ENCODE measurements at places on chromosomes 11 and 22. TPM values are rescaled to one million over a fixed set of nuclear protein-coding genes. Genes with fewer than 3 reads are reported as not detected.

GRCh38 chr11:71255323-71255722, 2.9 kb upstream of the SHANK2 start:
- H3K4me3 ChIP-seq, result no peak overlapping the region
- H3K4me1 ChIP-seq, result peaks cover 14% of the 10 kb centered on the region
- no peak for DNase-seq
- H3K36me3 ChIP-seq, result no peaks in the 10 kb centered on the region

Gene C22orf31
- not detected for total RNA-seq

DNA sequence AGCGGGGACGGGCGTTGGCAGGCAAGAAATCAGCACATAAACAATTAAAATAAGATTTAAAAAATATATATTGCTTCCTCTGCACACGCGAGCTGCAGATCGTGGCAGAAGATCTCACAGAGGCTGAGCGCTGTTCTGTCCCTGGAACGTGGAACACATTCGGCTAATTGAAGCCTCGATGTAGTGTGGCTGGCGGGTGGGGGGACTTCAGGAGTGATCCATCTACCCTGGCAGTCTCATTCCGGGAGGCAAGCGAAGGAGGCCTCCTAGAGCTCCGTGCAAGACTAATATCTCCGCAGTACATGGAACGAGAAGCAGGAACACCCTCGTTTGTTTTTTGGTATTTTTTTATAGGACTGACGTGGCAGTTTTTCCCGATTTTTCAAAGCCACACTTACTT, 402.4 kb downstream of the MN1 start:
- no peaks in the 10 kb centered on the region for H3K4me1 ChIP-seq
- no peak for DNase-seq
- H3K27me3 ChIP-seq, result peaks cover 30% of the 10 kb centered on the region
- no peak overlapping the region for H3K4me3 ChIP-seq

DNA sequence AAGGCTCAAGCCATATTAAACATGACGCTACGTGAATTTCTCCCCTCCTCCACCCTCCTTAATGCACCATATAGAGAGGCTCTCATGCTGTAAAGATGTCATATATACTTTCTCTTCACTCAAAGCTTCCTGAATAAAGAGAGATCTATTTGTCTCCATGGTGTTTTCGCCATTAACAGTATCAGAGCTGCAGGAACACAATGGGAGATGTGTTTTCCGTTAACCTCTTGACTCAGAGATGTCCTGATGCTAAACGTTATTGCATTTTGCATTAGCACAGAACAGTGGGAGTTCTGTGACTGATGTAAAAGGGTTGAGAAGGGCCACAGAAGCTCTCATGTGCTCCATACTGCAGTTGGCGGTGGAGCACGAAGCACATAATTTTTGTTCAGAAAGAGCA, 25.7 kb upstream of the BLID start:
- no peaks in the 10 kb centered on the region for H3K36me3 ChIP-seq
- peaks cover 64% of the 10 kb centered on the region for H3K4me1 ChIP-seq
- no peak overlapping the region for H3K27ac ChIP-seq
- DNase-seq, result no peak

Gene FREY1
- total RNA-seq, result 0.21 TPM

Gene UPK3A
- total RNA-seq, result not detected

- DNase-seq, result no peak
- H3K4me3 ChIP-seq, result no peak overlapping the region
- H3K27me3 ChIP-seq, result no peaks in the 10 kb centered on the region
- peaks cover 34% of the 10 kb centered on the region for H3K36me3 ChIP-seq
Observed at GRCh38 chr11:66951927-66952337, 6.3 kb downstream of the PC start.

Gene TCN1
- not detected for total RNA-seq

DNA sequence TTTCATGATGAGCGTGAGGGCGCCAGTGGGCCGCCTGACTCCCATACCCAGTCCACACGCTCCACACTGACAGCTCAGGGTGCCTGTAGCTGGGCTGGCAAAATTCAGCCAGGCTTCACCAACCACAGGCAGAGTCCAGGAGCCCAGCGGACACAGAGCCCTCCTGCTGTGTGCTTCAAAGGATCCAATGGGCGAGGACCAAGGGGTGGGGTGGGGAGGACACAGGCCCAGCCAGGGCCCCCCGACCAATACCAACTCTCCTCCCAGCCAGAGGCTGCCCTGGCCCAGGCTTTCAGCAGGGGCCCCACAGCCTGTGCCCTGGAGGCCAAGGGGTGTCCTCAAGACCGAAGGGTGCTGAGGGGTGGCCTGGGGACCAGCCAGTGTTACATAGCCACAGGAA, 336.1 kb downstream of the CTTN start:
- H3K27ac ChIP-seq, result no peak overlapping the region
- H3K27me3 ChIP-seq, result no peaks in the 10 kb centered on the region
- H3K36me3 ChIP-seq, result no peaks in the 10 kb centered on the region
- H3K4me3 ChIP-seq, result no peak overlapping the region
- no peaks in the 10 kb centered on the region for H3K4me1 ChIP-seq

DNA sequence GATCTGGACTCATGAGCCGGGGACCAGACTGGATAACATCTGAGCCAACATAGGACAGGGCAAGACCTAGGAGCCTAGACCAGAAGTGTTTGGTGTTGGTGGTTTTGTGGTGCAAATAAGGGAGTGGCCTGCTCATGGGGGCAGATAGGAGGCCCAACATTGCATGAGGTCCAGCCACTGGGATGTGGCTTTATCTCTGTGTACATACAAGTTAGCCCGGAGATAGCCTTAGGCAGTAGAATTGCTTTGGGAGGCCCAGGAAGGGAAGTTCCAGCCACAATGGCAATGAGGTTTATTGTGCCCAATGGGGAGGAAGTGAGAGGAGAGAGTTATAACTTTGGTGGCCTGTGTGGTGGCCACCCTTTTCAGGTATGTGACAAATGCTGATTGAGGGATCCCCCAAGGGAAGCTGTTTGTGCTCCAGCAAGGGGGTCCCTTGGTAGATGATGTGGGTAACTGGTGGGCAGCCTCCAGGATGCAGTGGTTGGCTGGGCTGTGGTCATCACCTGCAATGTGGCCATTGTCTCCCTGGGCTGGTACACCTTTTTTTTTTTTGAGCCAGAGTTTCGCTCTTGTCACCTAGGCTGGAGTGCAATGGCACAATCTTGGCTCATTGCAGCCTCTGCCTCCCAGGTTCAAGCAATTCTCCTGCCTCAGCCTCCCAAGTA, 6.4 kb downstream of the LMO2 start:
- H3K4me3 ChIP-seq, result no peak overlapping the region
- no peaks in the 10 kb centered on the region for H3K4me1 ChIP-seq
- no peaks in the 10 kb centered on the region for H3K36me3 ChIP-seq
- H3K27ac ChIP-seq, result no peak overlapping the region
- DNase-seq, result no peak
- peaks cover 2% of the 10 kb centered on the region for H3K27me3 ChIP-seq

DNA sequence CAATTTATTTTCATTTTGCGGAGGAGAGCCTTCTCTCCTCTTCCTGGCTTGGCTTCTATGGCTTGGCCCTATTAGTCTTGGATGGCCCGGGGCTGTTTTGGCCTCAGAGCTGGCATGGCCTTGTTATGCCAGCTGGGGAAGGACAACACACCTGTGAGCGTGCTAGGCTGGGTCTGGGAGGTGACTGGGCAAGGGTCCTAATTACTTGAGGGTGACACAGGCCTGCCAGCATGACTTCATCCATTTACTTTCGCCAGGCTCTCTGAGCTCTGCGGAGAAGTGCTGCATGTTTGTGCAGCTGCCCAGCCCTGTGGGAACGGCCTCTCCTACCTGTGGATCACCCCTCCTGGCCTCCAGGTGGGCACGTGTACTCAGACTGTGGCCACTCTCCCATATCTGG, 153.6 kb downstream of the SNX19 start:
- no peaks in the 10 kb centered on the region for H3K27me3 ChIP-seq
- DNase-seq, result no peak
- H3K27ac ChIP-seq, result no peak overlapping the region

Gene NPAS4
- total RNA-seq, result 1.3 TPM

DNA sequence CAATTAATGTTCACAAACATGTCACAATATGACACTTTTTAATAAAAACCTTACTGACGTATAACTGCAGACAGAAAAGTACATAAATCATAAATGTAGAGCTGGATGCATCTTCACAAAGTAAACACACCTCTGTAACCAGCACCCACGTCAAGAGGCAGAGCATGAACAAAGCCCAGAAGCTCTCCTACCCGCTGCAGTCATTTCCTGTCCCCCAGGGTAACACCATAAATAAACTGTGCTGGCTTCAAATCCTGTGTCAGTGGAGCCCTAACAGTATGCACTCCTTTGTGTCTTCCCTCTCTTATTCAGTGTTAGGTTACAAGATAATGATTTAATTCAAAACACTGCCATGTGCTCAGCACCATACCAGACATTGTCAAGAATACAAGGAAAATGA, 5.7 kb downstream of the SYT13 start:
- H3K36me3 ChIP-seq, result no peaks in the 10 kb centered on the region
- H3K4me1 ChIP-seq, result no peaks in the 10 kb centered on the region
- no peak overlapping the region for H3K27ac ChIP-seq

DNA sequence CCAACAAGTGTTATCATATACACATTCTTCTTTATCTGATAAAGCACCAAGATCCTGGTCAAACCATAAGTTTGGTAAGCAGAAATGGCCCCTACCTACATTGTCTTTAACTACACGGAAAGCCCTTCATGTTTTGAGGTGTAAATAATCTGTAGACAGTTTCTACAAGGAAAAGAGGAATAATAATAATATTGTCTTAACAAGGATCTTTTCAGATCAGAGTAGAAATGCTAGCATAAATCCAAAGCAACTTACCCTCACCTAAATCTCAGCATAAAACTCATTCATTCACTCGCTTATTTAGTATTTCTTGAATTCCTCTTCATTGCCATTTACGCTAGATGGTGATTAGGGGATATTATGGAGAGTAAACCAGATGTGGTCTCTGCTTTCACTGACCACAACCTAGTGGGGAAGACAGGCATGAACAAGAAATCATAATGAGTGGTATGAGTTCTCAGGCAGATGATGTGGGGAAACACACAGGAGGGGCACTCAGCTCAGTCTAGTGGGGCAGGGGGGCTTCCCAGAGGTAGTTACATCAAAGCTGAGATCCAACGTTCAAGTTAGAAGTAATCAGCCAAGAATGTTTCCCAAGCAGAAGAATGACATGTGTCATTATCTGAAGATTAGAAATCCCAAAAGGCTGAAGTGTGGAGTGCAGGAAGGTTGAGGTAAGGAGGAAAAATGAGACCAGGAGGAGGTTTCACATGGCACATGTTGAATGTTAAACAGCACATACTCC, 65.4 kb upstream of the ZC3H12C start:
- DNase-seq, result no peak
- no peak overlapping the region for H3K4me3 ChIP-seq
- H3K36me3 ChIP-seq, result no peaks in the 10 kb centered on the region
- H3K27me3 ChIP-seq, result no peaks in the 10 kb centered on the region
- no peak overlapping the region for H3K27ac ChIP-seq

- no peaks in the 10 kb centered on the region for H3K27me3 ChIP-seq
- H3K27ac ChIP-seq, result no peak overlapping the region
- H3K4me3 ChIP-seq, result no peak overlapping the region
- peaks cover 100% of the 10 kb centered on the region for H3K36me3 ChIP-seq
- DNase-seq, result no peak
Observed at GRCh38 chr11:66064571-66064970, 5.5 kb upstream of the PACS1 start.

Gene SERPING1
- total RNA-seq, result not detected

Gene KCNJ11
- not detected for total RNA-seq

GRCh38 chr22:46972256-46972655, 209.8 kb downstream of the TBC1D22A start:
- no peaks in the 10 kb centered on the region for H3K4me1 ChIP-seq
- H3K4me3 ChIP-seq, result no peak overlapping the region
- H3K27me3 ChIP-seq, result no peaks in the 10 kb centered on the region
- DNase-seq, result no peak
- H3K27ac ChIP-seq, result no peak overlapping the region

DNA sequence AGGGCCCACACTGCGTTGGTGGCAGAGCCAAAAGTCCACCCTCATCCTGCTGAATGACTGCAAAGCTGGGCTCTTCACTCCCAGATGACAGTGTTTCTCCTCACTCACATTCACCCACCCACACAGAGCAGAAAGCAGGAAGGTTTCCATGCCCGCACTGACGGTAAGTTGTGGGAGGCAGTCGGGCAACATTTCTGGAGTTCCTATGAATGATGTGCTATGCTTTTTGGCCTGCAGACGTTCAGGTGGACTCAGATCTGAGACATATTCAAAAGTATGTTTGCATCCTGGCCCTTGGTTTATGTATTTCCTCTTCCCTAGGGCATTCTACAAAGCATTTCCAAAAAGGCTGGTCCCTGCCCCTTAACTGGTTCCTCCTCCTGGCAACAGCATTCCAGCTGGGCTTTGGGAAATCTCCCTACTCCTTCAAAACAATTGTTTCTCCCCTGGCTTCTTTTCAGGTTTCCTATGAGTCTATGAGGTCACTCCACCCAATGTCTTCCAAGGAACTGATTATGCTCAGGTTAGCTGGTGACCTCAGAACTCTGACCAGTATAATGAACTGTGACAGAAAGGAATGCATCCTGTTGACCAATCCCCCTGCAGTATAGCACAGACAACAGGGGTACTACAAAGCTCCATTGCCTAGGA, 36.4 kb downstream of the PACSIN2 start:
- H3K36me3 ChIP-seq, result peaks cover 5% of the 10 kb centered on the region
- H3K4me3 ChIP-seq, result no peak overlapping the region
- H3K27ac ChIP-seq, result no peak overlapping the region
- H3K4me1 ChIP-seq, result peaks cover 13% of the 10 kb centered on the region
- DNase-seq, result no peak
- H3K27me3 ChIP-seq, result no peaks in the 10 kb centered on the region

Gene TSPAN18
- not detected for total RNA-seq

Measured in SJSA1 (cell line).